ENCODE measurements at places on chromosomes 1 and 21.
A peak's percentile ranks its signal among the peaks of the same experiment; 100 is the strongest.

GRCh38 chr1:101453844-101454243 lies 217.0 kb downstream of the S1PR1 start:
- DNase-seq: no peak

GRCh38 chr1:9589144-9589718 lies 520 bp downstream of the TMEM201 start:
- peak; percentile 29 for DNase-seq

DNA sequence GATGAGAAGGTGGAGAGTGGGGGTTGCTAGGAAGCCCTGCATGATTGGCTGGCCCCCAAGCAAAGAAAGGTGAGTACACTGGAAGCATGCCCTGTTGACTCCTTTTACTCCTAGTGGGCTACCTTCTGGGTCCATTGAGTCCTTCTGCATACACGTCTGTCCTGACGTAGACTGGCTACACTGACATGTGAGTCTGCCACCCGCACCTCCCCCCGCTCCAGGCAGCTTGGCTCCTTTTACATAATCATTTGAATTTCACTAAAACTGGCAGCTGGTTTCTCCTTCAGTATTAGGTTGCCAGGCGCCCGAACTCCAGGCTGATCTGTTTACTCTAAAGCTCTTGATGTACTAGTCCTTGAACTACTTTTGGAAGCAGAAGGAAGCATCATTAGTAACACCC lies 8.7 kb downstream of the MRPS21 start:
- no peak for DNase-seq

- DNase-seq: no peak
These were observed 24.8 kb upstream of the ZMYM4 start for GRCh38 chr1:35243691-35244090.

- peak; percentile 31 for DNase-seq
These were observed 43.6 kb downstream of the C21orf91 start for GRCh38 chr21:17775431-17776126.

DNA sequence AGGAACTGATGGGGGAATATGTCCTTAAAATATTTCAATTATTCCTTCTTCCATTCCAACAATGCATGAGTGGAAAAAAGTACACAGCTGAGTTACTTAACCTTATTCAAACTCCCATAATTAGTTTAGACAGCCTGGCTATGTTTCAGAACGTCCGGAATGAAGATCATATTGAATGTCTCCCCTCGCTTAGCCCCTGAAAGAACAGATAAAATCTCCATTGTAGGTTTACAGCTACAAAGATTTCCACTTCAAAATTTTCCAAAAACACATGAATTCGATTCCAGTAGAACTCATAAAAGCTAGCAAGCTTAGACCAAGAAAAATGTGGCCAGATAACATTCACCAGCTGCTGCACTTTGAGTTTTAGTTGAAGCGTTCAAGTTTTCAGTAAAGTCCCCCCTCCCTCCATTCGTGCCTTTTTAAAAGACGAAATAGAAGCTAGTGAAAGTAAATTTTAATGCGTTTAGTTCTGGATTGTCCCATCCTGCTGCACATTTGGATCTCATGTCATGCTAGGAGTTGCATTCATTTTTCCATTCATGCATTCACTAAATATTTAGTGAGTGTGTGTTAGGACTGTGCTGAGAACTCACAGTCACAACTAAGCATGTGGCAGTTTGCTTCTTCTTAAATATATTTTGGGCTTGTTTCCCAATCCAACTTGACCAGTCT lies 29.4 kb upstream of the SSX2IP start:
- DNase-seq: no peak

- no peak for DNase-seq
These were observed 60.7 kb upstream of the CDC42BPA start for GRCh38 chr1:227378871-227379554.

GRCh38 chr1:31714442-31715086 lies 10.7 kb upstream of the COL16A1 start:
- DNase-seq: peak; percentile 26

- no peak for DNase-seq
These were observed at the start of gene C1QB for GRCh38 chr1:22652881-22653316. TSS of gene C1QB (plus strand) at chr1:22653236. CDS start at chr1:22659463, 6,227 bp downstream.
